ENCODE measurements at places on chromosomes 3 and 15.

- no peak for DNase-seq
Observed at GRCh38 chr3:116939550-116939949, 230.0 kb downstream of the TUSC7 start.

DNA sequence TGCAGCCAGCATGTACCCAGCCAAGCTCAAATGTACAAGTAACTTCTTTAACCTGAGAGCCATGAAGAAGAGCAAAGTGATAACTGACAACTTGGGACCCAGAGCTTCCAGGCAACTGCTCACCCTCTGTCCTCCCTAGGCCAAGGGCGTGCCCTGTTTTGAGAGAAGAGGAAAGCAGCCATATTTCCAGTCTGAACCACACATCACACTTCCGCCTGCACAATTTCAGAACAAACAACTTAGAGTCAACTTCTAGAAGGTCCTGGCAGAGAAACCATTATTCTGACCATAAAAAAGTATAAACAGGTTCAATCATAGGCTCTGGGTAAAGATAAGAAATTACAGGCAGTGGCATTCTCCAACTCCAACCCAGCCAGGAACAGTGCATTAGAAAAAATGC lies 50.1 kb downstream of the ITGB5 start:
- DNase-seq, result no peak

GRCh38 chr3:144931590-144931989 lies 960.0 kb downstream of the DIPK2A start:
- no peak for DNase-seq

DNA sequence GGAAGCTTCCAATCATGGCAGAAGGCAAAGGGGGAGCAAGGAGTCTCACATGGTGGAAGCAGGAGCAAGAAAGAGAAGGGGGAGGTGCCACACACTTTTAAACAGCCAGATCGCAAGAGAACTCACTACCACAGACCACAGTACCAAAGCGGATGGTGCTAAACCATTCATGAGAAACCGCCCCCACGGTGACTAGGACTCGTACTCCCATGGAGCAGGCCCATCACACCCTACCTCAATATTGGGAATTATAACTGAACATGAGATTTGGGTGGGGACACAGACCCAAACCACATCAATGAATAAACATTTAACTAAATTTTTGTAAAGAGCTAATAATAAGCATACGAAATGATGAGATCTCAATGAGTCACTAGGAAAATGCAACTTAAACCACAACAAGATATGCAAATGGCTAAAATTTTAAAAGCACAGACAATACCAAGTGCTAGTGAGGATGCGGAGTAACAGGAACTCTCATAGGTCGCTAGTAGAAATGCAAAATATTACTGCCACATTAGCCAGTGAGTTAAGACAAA lies 10.0 kb downstream of the MRPS25 start:
- DNase-seq, result no peak

DNA sequence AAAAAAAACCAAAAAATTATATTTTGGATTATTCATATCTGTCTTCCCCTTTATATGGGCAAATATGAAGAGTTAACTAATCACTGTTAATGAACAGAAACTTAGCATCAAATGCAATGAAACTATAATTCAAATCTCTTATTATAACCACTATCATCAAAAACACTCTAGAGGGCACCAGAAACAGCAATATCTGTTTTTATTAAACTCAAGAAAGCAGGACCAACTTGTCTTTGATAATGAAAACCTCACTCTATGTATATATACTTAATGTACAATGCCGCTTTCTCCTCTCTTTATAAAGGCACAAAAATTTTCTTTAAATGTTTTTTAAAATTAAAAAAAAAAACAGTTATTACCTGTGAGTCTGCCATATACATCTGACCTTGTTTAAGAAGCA lies 92.7 kb downstream of the UACA start:
- no peak for DNase-seq

GRCh38 chr3:175585898-175586297 lies 726.8 kb downstream of the NAALADL2 start:
- no peak for DNase-seq

Data from D341Med (cell line).